ENCODE measurements at places on chromosomes 6 and 20. TPM values are rescaled to one million over a fixed set of nuclear protein-coding genes. Genes with fewer than 3 reads are reported as not detected.

Gene HSPA12B
- 21.6 TPM for total RNA-seq

Gene APOM
- total RNA-seq, result not detected

Gene COL12A1
- 130 TPM for total RNA-seq

Gene SDC4
- 62.6 TPM for total RNA-seq

Gene LY6G6C
- not detected for total RNA-seq

Gene CCN5
- total RNA-seq, result 134 TPM

Gene C6orf163
- 2.0 TPM for total RNA-seq

- DNase-seq, result no peak
Observed at GRCh38 chr6:16420715-16421461, 182.5 kb downstream of the GMPR start.

DNA sequence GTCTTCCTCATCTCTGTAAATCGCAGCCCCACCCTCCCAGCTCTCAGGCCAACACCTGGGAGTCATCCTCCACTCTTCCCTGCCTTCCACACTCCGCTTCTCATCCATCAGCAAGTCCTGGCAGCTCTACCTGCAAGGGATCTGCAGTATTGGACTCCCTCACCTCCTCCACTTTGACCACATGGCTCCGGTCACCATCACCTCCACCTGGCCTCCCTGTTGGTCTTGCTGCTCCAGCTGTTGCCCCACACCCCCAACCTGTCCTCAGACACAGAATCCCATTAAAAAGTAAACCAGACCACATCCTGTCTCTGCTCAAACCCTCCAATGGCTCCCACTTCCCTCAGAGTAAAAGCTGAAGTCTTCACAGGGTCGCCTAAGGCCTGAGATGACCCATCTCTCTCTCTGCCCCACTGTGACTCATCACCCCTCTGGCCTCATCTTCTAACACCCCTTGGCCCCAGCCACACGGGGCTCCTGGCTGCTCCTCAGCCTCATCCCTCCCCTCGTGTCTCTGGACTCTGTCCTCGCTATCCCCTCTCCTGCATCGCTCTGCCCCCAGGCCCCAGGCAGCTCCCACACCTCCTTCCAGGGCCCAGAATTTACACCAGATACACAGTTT, 185.1 kb upstream of the SULF2 start:
- no peak for DNase-seq

GRCh38 chr20:3085571-3086072, 1.1 kb upstream of the AVP start:
- DNase-seq, result no peak

GRCh38 chr6:106199998-106200397, 113.9 kb downstream of the PRDM1 start:
- DNase-seq, result no peak

DNA sequence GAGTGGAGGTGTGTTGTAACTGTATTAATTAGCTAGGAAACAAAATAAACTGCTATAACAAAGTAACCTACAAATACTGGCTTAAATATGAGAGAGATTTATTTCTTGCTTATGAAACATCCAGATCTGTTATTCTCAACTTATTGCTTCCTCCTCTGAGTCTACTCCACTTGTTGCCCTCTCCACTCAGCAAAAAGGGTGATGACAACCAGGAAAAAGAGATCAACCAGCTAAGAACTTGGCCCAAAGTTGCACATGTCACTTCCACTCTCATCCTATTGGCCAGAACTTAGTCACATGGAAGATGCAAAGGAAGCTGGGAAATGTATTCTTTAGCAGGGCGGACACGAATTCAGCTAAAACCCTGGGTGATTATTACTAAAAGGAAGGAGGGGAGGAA, 5.2 kb upstream of the TP53RK start:
- no peak for DNase-seq

DNA sequence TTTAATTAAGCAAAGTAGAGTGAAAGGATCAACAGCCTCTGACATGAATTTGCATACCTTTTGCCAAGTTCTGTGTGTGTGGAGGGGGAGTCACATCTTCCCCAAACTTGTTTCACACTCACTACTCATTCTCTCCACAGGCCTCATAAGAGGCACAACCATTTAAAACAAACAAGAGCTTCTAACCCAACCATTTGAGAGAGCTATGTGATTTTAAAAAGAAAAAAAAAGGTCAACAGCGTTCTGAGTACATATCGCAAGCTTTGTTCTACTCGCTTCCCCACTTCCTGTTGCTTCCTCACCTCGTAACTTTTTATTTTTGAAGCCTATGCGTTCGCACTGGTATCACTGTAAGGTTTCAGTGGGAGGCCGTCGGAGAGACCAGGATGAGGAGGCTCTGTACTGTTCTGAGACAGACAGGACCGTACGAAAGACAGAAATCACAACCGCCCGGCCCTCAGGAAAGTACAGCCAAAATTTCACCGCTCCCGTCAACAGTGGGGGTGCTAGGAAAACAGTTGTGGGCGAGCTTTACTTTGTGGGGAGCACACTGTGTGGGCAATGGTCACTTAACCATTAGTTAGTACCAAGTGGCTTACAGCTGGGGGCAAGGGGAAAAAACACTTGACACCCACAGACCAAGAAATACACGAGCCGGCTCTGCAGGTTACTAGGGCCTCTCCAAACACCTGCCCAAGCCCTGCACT, 61.3 kb downstream of the TRERF1 start:
- no peak for DNase-seq

DNA sequence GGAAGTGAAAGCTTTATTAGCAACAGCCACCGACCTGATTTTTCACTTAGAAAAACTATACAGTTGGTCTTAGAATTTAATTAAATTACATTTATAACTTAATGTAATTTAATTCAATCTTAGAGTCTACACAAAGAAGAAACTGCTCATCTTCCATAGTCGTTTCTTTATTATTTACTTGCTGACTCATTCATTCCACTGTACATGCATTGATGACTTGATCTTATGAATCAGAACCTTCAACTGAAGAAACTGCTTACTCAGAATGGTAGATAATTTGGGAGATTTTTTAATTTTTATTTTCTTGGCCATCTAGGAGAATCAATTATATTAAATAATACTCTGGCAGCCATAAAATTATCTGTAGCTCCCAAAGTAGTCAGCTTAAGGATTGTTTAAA, 1021.6 kb upstream of the FLRT3 start:
- no peak for DNase-seq

- DNase-seq, result no peak
Observed at GRCh38 chr20:33964441-33964840, 29.3 kb upstream of the RALY start.

GRCh38 chr6:30508890-30509736, 19.8 kb downstream of the HLA-E start:
- no peak for DNase-seq

DNA sequence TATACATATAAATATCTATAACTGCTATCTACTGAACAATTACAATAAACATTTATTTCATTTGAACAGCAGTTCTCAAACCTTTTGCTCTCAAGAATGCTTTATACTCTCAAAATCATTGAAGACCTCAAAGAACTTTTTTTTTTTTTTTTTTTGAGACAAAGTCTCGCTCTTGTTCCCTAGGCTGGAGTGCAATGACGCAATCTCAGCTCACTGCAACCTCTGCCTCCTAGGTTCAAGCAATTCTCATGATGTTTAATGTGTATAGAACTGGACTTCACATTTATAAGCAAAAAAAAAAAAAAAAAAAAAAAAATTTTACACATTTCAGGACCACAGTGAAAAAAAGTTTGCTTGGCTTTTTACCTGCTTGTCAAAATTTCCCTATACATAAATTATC, 11.7 kb downstream of the UBE2V1 start:
- no peak for DNase-seq
